ENCODE measurements at places on chromosomes 7 and 10.

DNA sequence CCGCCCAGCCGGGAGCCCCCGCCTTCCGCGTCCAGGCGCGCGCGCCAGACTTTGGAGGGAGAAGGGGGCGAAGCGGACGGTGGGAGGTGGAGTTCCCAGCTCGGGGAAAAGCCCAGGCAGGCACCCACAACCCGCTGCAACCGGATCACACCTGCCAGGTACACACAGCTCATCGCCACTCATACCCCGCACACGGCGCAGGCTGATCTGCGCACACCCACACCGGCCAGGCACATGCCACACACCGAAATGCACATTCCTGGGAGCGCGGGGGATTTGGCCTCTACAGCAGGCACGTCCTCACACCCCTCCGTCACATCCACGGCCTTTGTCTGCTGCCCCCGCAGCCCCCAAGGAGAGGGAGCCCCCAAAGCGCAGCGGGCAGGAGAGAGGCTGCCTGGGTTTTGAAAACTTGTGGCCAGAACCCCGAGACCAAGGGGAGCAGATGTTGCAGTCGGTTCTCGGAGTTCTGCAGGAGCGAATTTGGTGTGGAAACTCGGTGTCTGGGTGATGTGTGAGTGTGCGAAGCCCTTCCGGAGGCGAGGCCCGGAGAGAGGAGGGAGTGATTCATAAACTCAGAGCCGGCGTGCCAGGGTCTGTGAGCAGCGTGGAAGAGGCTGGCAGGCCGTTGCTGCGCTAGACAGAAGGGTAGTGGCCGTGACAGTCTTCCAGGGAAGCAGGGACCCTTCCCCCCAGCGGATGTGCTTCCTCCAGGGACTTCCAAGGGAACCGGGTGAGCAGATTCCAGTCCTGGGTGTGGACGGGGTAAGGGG, 734 bp downstream of the CHST3 start:
- no peak for DNase-seq

- no peak for DNase-seq
Observed at GRCh38 chr7:121259826-121260225, 69.0 kb upstream of the WNT16 start.

DNA sequence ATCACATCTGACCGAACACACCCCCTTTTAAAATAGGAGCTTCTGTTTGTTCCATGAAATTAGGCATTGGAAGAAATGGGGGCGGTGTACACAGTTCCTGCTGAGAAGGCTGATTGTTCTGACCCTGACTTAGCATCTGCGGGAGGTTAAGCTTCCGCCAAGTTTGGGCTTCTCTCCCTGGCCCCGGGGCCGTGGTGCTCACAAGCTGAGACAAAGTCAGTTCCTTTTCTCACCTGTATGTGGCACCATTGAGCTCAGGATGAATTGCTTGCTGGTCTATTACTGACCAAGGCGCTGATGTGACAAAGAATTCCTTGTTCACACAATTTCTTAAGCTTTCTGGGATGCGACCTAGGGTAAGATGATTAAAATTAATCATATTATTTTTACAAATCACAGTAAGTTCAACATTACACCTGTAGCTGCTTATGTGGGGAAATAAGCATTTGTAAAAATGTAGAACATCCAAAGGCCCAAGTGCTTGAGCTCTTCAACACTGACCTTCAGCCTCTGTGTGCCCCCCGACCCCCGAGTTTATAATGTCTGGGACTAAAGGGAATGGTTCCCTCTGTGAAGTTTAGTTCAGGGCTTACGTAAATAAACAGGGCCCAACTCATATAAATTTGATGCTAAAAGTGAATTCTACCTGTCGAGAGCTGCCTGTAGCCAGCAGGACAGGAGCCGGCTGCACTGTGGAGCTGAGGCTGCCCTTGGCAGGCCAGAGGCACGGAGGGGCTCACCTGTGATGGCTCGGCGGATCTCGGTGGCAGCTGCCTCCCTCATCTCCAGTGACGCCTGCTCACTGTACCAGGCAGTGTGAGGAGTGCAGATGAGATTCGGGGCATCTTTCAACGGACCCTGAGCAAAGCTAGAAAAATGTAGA, 50.8 kb downstream of the ZRANB1 start:
- no peak for DNase-seq

- DNase-seq: no peak
Observed at GRCh38 chr10:125756196-125756595, 19.4 kb downstream of the MMP21 start.

GRCh38 chr7:95863-96260, 96.5 kb upstream of the FAM20C start:
- DNase-seq: no peak

Data from CD4-positive, CD25-positive, alpha-beta regulatory T cell (primary cell).